ENCODE measurements at places on chromosomes 2 and 18.
A peak's percentile ranks its signal among the peaks of the same experiment; 100 is the strongest.

- no peak for DNase-seq
Measured at GRCh38 chr2:156472686-156473085, 36.5 kb downstream of the GPD2 start.

DNA sequence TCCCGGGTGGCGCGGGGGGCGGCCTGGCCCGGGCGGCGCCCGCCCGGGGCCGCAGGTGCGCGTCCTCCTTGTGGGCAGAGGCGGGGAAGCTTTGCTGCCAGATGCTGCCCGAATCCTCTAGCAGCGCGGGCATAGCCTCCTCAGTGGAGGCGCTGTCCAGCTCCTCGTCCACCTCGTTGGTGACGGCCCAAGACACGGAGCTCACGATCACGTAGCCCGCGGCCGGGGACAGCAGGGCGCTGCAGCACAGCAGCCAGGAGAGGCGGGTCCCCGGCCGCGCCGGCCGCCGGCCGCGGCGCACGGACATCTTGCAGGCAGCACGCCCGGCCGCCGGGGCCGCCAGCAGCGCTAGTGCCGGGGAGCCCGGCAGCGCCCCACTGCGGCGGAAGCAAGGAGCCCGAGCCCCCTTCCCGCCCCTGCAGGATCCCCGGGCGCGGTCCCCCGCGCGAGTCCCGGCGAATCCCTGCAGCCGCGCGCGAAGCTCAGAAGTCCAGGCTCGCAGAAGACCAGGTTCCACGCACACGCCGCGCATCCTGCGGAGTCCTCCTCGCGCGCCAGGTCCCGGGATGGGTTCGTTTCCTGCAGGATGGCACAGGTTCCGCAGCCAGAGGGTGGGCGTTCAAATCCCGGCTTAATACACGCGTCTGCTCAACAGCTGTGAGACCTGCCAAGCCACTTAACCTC is at the start of gene CREG2:
Gene CREG2 (minus strand): TSS at position 353 of the 684 bp plus-strand sequence. CDS start 46 bp downstream, at position 307.
- DNase-seq: peak; percentile 82

- peak; percentile 19 for DNase-seq
Measured at GRCh38 chr18:9914584-9915290, 921 bp downstream of the VAPA start.

GRCh38 chr2:219182331-219183150 is 4.5 kb downstream of the RETREG2 start:
- no peak for DNase-seq

- no peak for DNase-seq
Measured at GRCh38 chr2:218894880-218895157, 14.2 kb downstream of the WNT10A start.

DNA sequence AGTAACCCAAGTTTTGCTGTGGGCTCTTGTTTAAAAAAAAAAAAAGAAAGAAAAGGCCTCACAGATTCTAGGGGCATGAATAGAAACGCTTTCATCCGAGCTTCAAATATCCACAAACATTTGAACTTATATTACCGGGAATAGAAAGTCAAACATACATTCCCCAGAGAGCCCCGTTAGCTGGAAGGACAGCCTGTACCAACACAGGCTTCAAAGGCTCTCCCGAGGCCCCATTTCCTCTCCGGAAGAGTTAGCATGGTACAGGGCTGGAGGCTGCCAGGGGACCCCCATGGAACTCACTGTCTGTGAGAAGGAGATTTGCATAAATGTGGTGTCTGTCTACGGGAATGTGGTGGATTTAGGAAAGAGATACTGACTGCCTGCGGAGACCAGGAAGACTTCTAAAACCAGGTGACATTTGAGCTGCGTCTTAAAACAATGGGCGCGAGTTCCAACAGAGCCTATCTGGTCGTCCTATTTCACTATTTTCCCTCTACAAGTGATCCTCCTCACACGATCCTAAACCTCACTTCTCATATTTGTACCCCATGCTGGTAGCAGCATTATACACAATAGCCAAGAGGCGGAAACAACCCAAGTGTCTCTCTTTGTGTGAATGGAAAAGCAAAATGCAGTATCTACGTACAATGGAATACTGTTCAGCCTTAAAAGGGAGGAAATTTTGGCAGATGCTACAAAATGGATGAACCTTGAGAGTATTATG is 820 bp upstream of the MATN3 start:
- no peak for DNase-seq

GRCh38 chr2:30310955-30311354 is 79.6 kb downstream of the LBH start:
- no peak for DNase-seq

DNA sequence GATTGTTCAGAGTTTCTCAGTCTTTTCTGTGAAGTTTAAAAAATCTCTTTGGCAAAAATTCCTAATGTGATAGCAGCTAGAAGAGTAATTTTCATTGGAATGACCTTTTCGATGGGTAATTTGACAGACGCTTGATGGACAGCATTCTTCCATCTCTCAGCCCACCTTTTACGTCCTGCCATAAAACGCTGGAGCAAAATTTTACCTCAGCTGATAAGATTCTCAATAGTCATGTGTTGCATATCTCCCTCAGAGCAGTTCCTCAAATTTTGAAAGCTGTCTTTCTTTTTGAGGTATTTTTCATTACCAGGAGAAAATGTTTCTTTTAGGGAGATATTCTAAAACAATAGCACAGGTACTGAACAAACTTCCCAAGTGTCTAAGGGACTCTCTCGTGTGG is 441.4 kb downstream of the PARD3B start:
- DNase-seq: no peak

- DNase-seq: no peak
Measured at GRCh38 chr18:3906116-3906750, 456.3 kb downstream of the TGIF1 start.

- no peak for DNase-seq
Measured at GRCh38 chr2:20348542-20348941, 2.1 kb downstream of the PUM2 start.

- no peak for DNase-seq
Measured at GRCh38 chr18:63105636-63106316, 213.8 kb downstream of the BCL2 start.

- DNase-seq: no peak
Measured at GRCh38 chr2:192053921-192054320, 140.8 kb downstream of the TMEFF2 start.

DNA sequence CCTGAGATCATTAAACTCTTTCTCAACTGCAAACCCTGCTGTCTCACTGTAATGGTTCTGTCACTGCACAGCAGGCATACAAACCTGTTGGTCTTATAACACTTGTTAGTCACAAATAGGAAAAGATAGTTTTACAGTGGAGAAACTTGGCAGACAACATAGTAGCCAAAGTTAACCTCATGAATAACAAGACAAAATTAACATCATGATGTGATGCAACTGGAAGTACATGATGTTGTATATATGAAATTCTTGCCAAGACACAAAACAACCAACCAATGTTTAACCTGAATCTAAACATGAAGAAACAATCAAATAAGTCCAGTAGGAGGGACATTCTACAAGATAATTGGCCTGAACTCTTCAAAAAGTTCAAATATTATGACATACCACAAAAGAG is 189.3 kb downstream of the RNF152 start:
- no peak for DNase-seq

DNA sequence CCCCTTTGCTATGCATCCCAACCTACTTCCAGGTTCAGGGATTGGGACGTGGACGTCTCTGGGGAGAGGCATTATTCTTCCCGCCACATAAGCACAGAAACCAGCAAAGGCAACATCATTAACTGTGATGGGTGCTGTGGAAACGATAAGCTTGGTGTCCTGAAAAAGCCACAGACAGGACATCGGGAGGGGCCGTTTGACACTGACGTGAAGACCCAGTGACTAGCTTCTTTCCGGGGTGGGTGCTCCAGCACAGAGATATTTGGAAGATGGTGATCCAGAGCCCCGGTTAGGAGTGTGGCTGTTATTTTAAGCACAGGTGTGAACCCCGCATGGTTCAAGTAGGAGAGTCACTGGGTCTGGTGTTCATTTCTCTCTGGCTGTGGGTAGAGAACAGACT is 163.8 kb upstream of the HDAC4 start:
- DNase-seq: no peak

GRCh38 chr2:73134471-73134870 is 21.7 kb upstream of the RAB11FIP5 start:
- no peak for DNase-seq

- DNase-seq: no peak
Measured at GRCh38 chr2:11073776-11074175, 81.5 kb upstream of the SLC66A3 start.

GRCh38 chr18:31273812-31274527 is 44.0 kb upstream of the DSG1 start:
- no peak for DNase-seq

DNA sequence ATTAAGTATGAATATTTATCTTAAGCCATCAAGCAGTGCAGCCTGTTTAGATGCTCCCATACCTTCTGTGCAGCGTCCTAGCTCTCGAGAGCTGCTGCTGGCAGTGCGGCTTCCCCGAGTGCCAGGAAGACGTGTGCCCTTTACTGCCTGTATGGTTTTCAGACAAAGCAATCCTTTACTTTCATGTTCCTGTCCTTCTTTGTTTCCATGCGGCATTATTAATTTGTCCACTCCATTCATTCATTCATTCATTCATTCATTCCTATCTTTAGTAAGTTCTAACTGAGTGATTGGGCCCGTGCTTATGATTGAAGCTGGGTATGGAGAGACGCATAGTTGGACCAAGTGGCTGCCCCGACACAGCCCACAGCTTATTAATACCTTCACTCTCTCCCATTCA is 446.6 kb upstream of the HNRNPA3 start:
- no peak for DNase-seq

GRCh38 chr18:5365443-5365842 is 69.9 kb upstream of the ZBTB14 start:
- DNase-seq: no peak

DNA sequence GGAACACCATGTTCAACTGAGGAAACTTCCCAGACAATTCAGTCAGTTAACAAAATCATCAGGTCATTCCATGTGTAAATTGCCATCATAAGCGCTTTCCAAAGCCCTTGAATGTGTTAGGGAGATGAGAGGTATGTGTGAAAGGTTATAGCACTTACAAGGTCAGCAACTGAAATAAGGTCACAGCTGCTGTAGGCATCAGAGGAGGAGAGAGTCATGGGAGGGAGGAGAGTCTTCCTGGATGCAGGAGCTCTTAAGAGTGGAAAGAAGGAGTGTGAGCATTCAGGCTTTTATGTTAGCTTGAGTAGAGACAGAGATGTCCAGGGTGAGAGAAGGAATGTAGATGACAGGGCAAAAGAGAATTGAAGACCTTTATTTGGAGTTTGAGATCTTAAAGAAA is 67.0 kb downstream of the CAB39 start:
- no peak for DNase-seq

GRCh38 chr2:47234456-47234855 is 79.3 kb upstream of the STPG4 start:
- DNase-seq: no peak

- DNase-seq: no peak
Measured at GRCh38 chr2:152537081-152537651, 180.1 kb downstream of the PRPF40A start.

DNA sequence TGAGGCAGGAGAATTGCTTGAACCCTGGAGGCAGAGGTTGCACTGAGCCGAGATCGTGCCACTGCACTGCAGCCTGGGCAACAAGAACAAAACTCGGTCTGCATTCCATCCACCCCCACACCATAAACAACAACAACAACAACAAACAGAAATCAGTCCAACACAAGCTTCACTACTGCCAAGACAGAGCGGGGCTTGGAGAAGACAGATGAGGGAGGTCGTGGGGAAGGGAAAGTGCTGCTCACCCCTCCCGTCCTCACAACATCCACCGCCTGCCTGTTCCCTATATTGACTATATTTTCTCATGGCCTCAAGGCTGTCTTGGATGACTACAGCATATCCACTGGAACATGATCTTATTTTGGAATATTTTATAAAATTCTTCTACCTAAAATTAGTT is 137.6 kb upstream of the TTC39C start:
- DNase-seq: no peak

GRCh38 chr18:8450013-8450412 is 159.2 kb upstream of the RAB12 start:
- peak; percentile 47 for DNase-seq

GRCh38 chr2:232893834-232894233 is 23.8 kb downstream of the SNORC start:
- DNase-seq: no peak

DNA sequence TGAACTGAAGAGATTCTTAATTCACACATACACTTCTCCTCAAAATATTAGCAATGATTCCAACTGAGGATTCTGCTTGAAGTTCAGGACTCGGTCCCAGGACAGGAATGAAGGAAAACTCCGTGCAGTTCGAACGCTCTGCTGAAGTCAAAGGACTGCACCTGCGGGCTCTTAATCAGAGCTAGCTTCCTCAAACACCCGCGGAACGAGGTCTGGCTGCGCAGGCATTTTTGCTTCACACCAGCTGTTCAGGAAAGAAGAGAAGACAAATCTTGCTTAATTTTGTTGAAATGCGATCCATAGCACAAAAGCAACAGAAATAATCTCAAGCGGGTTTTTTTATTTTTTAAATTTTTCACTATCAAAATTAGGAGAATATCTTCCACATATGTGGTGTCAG is 175.6 kb downstream of the LAMA1 start:
- no peak for DNase-seq

- DNase-seq: no peak
Measured at GRCh38 chr18:48858676-48859075, 92.1 kb downstream of the SMAD7 start.

GRCh38 chr2:230735884-230736283 is 23.2 kb downstream of the CAB39 start:
- no peak for DNase-seq

GRCh38 chr2:46135958-46136357 is 161.2 kb upstream of the EPAS1 start:
- no peak for DNase-seq

DNA sequence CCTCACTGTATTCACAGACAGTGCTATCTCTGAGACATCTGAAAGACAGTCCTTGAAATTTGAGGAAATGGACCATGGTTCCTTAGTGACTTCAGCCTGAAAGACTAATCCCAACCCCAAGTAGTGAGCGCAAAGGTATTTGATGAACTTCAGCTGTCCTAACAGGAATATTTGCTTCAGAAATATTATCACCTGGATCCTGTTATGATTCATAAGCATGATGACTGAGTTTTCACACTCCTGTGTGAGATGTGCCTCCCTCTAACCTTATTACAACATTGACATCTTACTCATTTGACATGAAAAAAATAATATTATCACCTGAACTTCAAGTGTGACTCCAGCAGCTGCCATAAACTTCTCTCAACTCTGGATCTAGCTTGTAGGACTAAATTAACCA is 11.6 kb upstream of the MRPL19 start:
- DNase-seq: no peak

DNA sequence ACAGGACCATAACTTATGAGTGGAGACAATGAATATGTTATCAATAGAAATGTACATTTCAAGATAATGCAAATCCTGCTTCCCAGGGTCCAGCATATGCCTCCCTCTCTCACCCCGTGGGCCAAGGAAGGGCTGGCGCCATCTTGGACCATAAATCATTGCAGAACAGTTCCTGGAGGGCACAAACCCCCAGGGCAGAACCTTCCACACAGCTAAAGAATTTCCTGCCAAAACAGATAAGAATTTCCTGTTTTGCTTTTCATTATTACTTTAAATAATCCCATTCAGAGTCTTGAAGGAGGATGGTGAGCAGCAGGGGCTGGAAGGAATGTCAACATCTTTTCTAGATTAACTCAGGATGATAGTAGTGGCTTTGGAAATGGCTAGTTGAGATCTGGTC is 53.7 kb downstream of the EHD3 start:
- no peak for DNase-seq

- DNase-seq: no peak
Measured at GRCh38 chr18:57961876-57962505, 82.0 kb upstream of the NEDD4L start.

All from HEK293T (cell line).